ENCODE measurements at places on chromosomes 1 and 21.
A peak's percentile ranks its signal among the peaks of the same experiment; 100 is the strongest.

DNA sequence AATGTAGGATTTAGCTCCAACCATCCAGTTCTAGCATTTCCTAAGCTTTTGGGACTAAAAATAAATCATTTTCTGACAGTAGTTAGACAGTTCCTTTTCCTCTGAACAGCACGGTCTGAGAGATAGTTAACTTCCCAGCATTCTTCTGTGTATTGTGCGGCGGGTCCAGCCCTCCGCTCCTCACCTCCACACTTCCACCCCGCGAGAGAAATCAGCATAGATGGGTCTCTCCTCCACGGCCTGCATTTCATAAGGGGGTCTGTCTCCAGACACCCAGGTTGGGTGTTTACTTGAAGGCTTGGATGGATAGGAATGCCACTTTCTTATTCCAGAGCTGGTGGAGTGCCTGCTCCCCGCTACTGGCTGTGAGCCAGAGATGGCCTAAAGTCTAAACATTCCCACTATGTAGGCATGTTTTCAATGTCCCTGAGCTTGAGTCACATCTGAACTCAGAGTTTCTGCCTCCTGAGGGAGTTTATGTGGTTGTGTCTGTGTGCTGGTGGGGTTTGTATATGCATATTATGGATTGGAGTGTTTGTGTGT lies 38.0 kb upstream of the PPP2R5A start:
- DNase-seq = no peak

- peak; percentile 80 for DNase-seq
Measured at GRCh38 chr21:41615613-41616012, 107.7 kb upstream of the TMPRSS2 start.

DNA sequence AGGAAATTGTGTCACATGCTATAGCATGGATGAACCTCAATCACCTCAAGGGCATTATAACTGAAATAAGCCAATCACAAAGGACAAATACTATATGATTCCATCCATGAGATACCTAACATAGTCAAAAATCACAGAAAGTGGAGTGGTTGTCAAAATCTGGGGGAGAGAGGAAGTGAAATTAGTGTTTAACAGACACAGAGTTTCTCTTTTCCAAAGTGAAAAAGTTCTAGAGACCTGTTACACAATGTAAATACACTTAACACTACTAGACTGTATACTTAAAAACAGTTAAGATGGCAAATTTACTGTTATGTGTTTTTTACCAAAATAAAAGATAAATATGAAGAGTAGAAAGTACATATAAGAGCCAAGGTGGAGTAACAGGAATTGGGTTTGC lies 31.8 kb downstream of the ZNF644 start:
- DNase-seq = no peak

- no peak for DNase-seq
Measured at GRCh38 chr1:28126783-28127490, 38.5 kb upstream of the EYA3 start.

GRCh38 chr1:7962014-7962335 lies 464 bp downstream of the PARK7 start:
- DNase-seq = no peak

DNA sequence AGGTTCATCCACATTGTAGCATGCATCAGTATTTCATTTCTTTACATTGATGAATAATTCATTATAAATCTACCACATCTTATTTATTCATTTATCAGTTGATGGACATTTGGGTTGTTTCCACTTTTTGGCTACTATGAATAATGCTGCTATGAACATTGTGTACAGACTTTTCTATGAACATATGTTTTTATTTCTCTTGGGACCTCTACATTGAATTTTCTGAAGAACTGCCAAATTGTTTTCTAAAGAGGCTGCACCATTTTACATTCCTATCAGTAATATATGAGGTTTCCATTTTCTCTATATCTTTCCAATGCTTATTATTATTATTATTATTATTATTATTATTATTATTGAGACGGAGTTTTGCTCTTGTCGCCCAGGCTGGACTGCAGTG lies 81.3 kb upstream of the SELENON start:
- no peak for DNase-seq

- no peak for DNase-seq
Measured at GRCh38 chr1:44447051-44447810, 42.2 kb downstream of the RNF220 start.

DNA sequence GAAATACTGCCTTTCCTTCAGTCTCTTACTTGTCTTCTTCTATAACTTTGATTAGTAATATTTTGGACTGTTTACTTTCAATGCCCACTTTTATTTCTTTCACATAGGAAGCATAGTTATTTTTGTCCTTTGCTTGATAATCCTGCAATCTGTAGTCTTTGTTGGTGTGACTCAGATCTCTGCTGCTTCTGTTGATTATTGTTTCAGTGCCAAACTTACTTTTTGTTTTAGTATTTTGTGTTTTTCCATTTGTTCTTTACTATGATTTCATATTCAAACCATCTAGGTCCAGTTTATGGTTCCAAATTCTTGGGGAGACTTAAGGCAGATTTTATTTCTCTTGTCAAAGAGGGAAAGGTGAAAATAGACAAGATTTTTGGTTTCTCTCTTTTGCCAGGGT lies 399.9 kb downstream of the HLX start:
- no peak for DNase-seq

GRCh38 chr1:2493218-2493617 lies 17.1 kb downstream of the PLCH2 start:
- DNase-seq = no peak

GRCh38 chr21:41086569-41086968 lies 81.4 kb upstream of the BACE2 start:
- DNase-seq = no peak

DNA sequence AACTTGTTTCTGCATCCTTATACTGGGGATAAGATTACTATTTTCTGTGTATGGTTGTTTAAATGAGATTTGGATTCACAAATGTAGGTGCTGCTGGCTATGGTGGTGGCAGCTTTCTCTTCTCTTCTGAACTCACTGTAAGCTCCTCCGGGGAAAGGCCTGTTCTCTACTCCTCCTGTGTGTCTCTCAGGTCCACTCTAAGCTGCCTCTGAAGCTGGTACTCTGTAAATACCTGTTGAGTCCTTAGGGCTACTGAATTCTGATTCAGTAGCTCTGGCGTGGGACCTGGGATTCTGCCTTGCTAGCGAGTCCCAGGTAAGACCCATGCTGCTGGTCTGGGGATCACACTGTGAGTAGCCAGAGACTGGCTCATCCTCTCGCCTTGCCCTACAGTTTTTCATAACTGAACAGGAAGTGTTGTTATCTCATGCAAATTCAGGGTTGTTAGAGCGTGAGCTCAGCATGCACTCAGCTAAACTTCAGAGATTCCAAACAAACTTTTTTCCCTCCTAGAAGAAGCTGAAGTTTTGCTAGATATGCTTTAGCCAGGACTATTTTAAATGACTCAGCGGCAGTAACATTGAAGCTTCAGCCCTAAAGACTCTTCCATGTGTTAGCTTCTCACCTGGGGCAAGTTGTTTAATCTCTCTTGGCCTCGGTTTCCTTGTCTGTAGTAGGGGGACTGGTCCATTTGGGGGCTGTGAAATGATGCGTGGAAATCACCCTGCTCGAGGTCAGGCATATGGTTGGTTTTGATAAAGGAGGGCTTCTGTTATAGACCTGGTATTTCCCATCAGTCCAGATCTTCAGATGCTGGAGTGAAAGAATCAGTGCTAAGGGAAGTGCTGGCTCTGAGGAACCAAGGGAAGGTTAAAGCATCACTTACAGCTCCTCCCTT lies 271.5 kb upstream of the TMEM51 start:
- no peak for DNase-seq

DNA sequence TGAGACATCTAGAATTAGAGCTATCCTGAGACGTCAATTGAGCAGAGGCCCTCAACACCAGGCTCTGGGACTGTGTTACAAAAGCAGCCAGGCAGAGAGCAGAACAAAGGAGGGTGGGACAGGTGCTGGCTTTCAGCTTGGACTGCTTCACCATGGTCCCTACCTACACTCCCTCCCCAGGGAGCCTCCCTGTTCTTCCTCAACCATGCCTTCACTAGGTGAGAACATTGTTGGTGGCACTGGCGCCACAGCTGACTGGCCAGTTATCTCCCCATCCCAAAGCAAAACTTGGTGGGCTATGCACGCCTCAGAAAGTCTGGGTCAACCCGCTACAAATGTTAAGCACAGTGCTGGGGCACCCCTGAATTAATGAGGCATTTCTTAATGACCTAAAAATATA lies 87.8 kb downstream of the NMNAT2 start:
- DNase-seq = no peak

- DNase-seq = no peak
Measured at GRCh38 chr1:174080819-174081218, 58.7 kb upstream of the RC3H1 start.

- no peak for DNase-seq
Measured at GRCh38 chr1:44566281-44567046, 107.8 kb downstream of the TMEM53 start.

GRCh38 chr1:235002706-235003300 lies 125.8 kb downstream of the TOMM20 start:
- DNase-seq = peak; percentile 48

GRCh38 chr1:218869276-218869675 lies 304.4 kb upstream of the LYPLAL1 start:
- DNase-seq = no peak

GRCh38 chr1:198623752-198624647 lies 14.8 kb upstream of the PTPRC start:
- no peak for DNase-seq

DNA sequence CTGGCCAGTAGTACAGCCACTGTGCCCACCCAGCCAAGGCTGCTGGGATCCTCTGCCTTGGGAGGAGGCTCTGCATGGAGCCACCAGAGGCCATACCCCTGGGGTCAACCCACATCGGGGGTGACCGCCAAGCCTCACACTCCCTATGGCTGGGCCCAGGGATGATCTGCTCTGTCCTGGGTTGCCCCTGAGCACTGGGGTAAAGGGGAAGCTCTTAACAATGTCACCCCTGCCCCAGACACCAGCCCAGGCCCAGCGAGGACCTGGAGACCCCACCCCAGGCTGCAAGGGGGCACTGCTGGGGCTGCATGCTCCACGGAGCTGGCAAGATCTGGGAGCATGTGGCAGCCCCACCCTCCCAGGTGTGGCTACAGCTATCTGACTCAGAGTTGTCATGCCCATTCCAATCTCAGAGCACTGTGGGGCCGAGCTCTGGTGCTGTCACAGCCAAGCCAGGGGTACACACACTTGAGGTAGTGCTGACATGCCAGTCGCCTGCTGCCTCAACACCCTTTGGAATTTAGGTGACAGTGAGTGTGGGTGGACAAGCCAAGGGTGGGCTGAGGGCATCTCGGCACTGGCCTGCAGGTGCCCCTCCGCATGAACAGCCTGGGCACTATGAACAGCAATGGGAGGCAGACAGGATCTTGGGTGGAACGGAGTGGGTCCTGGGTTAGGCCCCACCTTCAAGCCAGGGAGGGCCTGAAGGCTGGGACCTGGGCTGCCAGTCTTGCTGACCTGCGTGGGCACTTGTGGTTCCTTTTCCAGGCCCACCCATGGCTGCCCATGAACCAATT lies 427.7 kb downstream of the LRRIQ3 start:
- no peak for DNase-seq

GRCh38 chr1:157798211-157798610 lies 21.3 kb upstream of the FCRL2 start:
- DNase-seq = peak; percentile 60

GRCh38 chr1:67713057-67713846 lies 28.3 kb downstream of the GADD45A start:
- DNase-seq = no peak

DNA sequence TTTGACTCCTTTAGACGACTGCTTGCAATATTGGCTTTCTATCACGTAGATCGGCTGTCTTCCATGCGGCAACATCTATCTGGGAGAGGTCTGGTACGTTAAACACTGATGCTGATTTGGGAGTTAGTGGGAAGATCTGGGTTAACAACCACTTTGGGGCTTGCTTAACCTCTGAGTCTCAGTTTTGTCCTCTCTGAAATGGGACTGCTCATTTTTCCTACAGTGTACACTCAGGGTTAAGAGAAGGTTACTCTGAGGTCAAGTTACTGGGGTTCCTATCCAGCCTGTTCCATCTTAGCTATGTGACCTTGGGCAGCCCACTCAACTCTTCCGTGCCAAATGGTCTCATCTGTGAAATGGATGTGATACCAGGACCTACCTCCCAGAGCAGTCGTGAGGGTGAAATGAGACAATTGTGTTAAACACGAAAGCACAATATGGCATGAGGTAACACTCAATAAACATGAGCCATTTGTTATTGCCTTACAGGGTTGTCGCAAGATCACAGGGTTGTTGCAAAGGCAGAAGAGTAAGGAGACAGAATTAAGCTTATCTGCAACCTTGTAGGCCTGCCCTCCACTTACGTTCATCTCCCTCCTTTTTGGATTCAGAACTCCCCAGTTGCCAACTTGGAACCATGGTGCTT lies 5.6 kb downstream of the ABCA4 start:
- DNase-seq = no peak

DNA sequence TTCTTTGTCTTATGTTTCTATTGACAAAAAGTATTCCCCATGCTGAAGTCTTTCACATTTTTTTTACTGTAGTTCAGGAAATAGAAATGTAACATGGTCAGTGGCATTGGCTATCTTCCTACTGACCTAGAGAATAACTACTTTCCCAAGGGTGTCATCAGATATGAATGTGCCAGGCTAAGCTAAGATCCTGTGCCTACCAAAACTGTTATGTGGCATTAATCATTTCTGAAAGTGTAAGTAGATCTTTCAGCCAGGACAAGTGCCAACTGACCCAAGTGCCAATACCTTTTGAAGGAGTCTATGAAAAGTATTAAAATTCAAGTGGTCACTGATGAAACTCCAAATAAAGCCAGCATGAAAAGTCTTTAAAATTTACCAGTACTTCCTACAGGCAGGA lies 165.3 kb downstream of the TNFSF18 start:
- no peak for DNase-seq

GRCh38 chr1:49971088-49971487 lies 52.7 kb downstream of the AGBL4 start:
- DNase-seq = peak; percentile 37

DNA sequence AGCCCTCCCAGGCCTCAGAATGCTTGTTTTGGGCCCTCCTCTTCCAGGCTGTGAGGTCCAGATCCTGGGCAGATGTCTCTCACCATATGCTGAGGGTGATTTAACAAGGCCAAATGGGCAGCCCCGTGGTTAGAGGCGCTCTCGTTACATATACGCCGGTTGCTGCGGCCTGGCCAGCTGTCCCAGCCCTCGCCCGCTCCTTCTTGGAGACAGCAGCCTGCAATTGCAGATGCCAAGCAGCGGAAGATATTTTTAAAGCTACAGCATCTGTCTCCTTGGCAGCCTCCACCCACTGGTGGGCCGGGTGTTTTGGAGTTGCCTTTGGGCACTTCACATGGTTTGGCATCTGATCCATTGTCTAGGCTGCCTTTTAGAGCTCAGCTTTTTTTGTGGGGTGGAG lies 178.8 kb upstream of the NFIA start:
- no peak for DNase-seq
